ENCODE measurements at places on chromosomes 4 and X.
A peak's percentile ranks its signal among the peaks of the same experiment; 100 is the strongest.

GRCh38 chr4:152117933-152118507 lies 357.2 kb upstream of the GATB start:
- H3K27ac ChIP-seq, result no peak overlapping the region
- H3K36me3 ChIP-seq, result no peaks in the 10 kb centered on the region
- peaks cover 7% of the 10 kb centered on the region for H3K4me1 ChIP-seq
- no peak for DNase-seq
- no peaks in the 10 kb centered on the region for H3K27me3 ChIP-seq
- no peak overlapping the region for H3K4me3 ChIP-seq

GRCh38 chr4:144355811-144356757 lies 215.6 kb upstream of the GYPA start:
- no peak overlapping the region for H3K27ac ChIP-seq
- peak; percentile 49 for DNase-seq
- no peaks in the 10 kb centered on the region for H3K4me1 ChIP-seq
- no peaks in the 10 kb centered on the region for H3K27me3 ChIP-seq

DNA sequence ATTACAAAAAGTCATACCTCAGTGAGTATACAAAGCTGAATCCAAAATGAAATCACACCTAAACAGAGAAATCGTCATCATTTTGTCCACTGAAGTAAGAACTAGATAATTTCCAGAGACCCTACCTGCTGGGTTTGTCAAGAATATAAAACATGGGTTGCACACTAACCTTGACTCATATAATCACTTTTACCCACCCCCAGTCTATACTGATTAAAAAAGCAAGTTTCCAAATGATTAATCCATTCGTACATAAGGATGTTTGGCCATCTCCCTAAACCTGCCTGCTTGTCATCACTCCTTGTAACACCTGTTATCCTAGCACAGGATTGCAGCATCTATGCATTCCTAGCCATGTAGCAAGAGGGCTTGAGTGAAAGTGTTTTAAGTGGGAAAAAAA lies 4.7 kb downstream of the RAP2C start:
- H3K36me3 ChIP-seq, result peaks cover 3% of the 10 kb centered on the region
- H3K27me3 ChIP-seq, result no peaks in the 10 kb centered on the region
- H3K27ac ChIP-seq, result no peak overlapping the region
- DNase-seq, result no peak

DNA sequence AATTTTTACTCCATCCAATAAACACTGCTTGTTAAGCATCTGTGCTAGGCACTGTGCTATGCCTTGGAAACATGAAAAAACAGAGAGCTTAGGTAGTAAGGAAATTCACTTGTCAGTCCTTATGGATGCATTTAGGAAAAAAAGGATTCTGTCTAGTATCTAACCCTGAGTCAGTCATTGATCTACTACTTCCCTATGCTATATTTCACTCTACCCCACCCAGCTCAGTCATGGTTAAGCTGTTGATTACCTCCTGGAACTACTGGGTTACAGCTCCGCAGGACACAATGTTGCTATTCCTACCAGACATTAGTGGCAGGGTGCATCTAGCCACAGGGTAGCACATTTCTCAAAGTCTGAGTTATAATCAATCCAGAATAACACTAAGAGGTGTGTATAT lies 2.9 kb upstream of the USP53 start:
- no peaks in the 10 kb centered on the region for H3K36me3 ChIP-seq
- H3K27ac ChIP-seq, result no peak overlapping the region
- H3K4me1 ChIP-seq, result no peaks in the 10 kb centered on the region
- no peaks in the 10 kb centered on the region for H3K27me3 ChIP-seq
- DNase-seq, result no peak
- no peak overlapping the region for H3K4me3 ChIP-seq

- no peak for DNase-seq
- H3K4me1 ChIP-seq, result no peaks in the 10 kb centered on the region
- no peak overlapping the region for H3K27ac ChIP-seq
- H3K4me3 ChIP-seq, result no peak overlapping the region
Observed at GRCh38 chr4:64767547-64767946, 358.3 kb upstream of the TECRL start.

DNA sequence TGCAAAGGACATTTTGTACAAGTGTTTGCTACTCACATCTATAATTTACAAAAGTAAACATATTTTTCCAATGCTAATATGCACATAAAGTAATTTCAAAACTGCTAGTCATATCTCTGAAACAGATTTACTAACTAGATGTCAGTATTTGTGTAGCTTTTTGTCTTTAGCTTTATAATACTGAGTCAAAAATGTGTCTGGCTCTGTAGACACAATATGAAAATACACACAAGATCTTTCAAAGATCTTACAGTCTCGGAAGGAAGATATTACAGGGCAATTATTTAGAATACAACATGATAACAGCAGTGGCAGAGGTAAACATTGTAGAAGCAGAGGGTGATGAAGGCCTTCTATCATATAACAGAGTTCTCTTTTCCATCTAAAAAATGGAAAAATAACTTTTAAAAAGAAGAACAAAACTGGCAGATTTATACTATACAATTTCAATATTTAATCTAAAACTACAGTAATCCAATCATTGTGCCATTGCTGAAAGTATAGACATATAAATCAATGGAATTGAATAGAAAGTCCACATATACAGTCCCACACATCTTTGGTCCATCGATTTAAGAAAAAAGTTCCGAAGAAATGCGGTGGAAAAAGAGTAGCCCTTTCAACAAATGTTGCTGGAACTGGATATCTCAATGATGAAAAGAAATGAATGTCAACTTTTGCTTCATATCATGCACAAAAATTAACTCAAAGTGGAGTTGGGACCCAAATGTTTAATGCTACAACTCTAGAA lies 29.4 kb downstream of the ARAP2 start:
- H3K27me3 ChIP-seq, result no peaks in the 10 kb centered on the region
- no peaks in the 10 kb centered on the region for H3K36me3 ChIP-seq
- H3K27ac ChIP-seq, result no peak overlapping the region
- peaks cover 4% of the 10 kb centered on the region for H3K4me1 ChIP-seq
- H3K4me3 ChIP-seq, result no peak overlapping the region
- DNase-seq, result no peak
